Naive B cell (primary cell): ENCODE measurements at places on chromosomes 2 and 18. TPM values are rescaled to one million over a fixed set of nuclear protein-coding genes. Genes with fewer than 3 reads are reported as not detected.

PROM2 gene
- not detected for polyA plus RNA-seq

DRC1 gene
- not detected for polyA plus RNA-seq

GKN1 gene
- polyA plus RNA-seq = not detected

GALNT5 gene
- not detected for polyA plus RNA-seq

THSD7B gene
- not detected for polyA plus RNA-seq

CNOT9 gene
- polyA plus RNA-seq = 16.3 TPM

DNA sequence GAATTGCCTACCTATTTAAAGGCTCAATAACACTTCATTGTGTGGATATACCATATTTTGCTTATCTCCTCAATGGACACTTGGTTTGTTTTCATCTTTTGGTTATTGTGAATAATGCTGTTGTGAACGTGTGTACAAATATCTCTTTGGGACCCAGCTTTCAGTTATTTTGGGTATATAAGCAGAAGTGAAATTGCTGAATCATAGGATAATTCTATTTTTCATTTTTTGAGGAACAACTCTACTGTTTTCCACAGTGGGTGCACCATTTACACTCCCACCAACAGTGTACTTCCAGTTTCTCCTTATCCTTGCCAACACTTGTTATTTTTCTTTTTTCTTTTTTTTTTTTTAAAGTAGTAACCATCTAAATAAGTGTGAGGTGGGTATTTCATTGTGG is 29.0 kb downstream of the PTPN4 start:
- peaks cover 35% of the 10 kb centered on the region for H3K36me3 ChIP-seq
- H3K27ac ChIP-seq = no peak overlapping the region
- DNase-seq = no peak
- no peak overlapping the region for H3K4me3 ChIP-seq
- peaks cover 19% of the 10 kb centered on the region for H3K4me1 ChIP-seq

DNA sequence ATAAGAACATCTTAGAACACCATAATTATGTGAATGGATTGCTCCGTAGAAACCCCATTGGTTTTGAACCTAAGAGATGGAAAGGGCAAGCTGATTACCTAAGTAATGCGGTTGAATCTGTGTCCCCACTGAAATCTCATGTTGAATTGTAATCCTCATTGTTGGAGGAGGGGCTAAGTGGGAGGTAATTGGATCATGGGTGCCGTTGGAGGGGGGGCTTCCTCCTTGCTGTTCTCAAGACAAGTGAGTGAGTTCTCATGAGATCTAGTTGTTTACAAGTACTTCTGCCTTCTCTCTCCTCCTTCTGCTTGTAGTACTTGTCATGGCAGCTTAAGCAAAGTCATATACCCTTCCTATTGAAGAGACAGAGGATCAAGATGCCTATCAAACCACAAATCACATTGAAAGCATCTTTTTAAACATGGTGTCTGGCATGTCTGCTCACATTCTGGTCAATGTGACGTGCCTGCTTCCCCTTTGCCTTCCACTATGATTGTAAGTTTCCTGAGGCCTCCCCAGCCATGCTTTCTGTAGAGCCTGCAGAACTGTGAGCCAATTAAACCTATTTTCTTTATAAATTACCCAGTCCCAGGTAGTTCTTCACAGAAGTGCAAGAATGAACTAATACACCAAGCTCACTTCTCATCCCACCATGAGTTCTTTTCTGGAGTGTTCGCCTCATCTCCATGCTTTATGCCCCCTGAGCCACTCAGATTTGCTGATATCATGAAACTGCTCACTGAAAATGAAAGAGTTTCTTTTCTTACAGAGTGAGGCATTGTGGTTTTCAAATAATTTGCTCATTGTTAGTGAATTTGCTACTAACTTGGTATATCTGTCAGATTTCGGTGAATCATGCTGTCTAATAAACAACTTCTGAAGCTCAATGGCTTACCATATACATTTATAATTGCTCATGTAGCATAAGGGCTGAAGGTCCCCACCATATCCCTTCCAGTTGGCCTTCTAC is 23.6 kb downstream of the KCNE4 start:
- no peaks in the 10 kb centered on the region for H3K36me3 ChIP-seq
- H3K4me3 ChIP-seq = no peak overlapping the region
- no peak for DNase-seq
- H3K27me3 ChIP-seq = peaks cover 11% of the 10 kb centered on the region
- no peak overlapping the region for H3K27ac ChIP-seq

GRCh38 chr2:237904831-237905599 is 45.6 kb downstream of the RAMP1 start:
- H3K4me3 ChIP-seq = peak overlapping the region; percentile 55
- H3K27ac ChIP-seq = peak overlapping the region; percentile 96
- peak; percentile 65 for DNase-seq
- peaks cover 5% of the 10 kb centered on the region for H3K36me3 ChIP-seq
- H3K27me3 ChIP-seq = peaks cover 10% of the 10 kb centered on the region

DNA sequence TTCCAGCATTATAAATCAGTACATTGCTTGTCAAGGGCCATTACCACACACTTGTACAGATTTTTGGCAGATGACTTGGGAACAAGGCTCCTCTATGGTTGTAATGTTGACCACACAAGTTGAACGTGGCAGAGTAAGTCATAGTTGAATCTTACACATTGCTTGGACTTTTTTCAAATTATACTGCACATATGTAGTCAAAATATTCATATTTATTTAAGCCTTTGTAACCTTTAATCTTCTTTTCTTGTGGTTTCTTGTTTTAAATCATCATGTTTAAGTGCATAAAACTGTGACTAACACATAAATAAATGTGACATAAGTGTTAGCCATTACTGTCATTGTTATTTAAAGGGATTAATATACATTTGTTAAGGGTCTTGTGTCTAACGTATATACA is 52.1 kb upstream of the EPB41L5 start:
- H3K27me3 ChIP-seq = no peaks in the 10 kb centered on the region
- H3K4me1 ChIP-seq = no peaks in the 10 kb centered on the region
- H3K27ac ChIP-seq = no peak overlapping the region

GRCh38 chr2:37232131-37232933 is 874 bp downstream of the NDUFAF7 start:
- peaks cover 9% of the 10 kb centered on the region for H3K36me3 ChIP-seq
- H3K27me3 ChIP-seq = no peaks in the 10 kb centered on the region
- DNase-seq = no peak

GRCh38 chr2:11720752-11721151 is 25.7 kb upstream of the LPIN1 start:
- peaks cover 25% of the 10 kb centered on the region for H3K4me1 ChIP-seq
- H3K36me3 ChIP-seq = no peaks in the 10 kb centered on the region
- peaks cover 29% of the 10 kb centered on the region for H3K27me3 ChIP-seq
- H3K4me3 ChIP-seq = no peak overlapping the region
- DNase-seq = no peak

DNA sequence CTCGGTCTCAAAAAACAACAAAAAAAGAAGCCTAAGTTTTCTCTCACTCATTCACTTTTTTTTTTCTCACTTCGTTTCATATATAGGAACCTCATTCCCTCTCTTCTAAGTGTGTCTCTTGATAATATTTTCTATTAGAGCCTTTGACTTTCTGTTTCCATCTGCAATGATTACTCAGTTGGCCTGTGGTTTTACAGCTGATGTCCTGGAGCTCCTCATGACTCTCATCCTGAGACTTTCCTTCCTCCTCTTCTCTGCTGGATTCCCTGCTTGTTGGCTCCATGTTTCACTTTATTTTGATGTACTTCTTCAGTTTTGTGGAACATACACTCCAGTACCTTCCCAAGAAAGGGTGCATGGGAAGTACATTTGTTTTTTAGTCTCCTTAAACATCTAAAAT is 154.2 kb upstream of the GATA6 start:
- H3K36me3 ChIP-seq = peaks cover 11% of the 10 kb centered on the region
- no peak for DNase-seq
- H3K27me3 ChIP-seq = no peaks in the 10 kb centered on the region

- no peaks in the 10 kb centered on the region for H3K36me3 ChIP-seq
- no peak overlapping the region for H3K4me3 ChIP-seq
- H3K27me3 ChIP-seq = no peaks in the 10 kb centered on the region
- peaks cover 31% of the 10 kb centered on the region for H3K4me1 ChIP-seq
- H3K27ac ChIP-seq = peak overlapping the region; percentile 80
- peak; percentile 34 for DNase-seq
Observed at GRCh38 chr18:58525928-58526424, 102.9 kb downstream of the ALPK2 start.

DNA sequence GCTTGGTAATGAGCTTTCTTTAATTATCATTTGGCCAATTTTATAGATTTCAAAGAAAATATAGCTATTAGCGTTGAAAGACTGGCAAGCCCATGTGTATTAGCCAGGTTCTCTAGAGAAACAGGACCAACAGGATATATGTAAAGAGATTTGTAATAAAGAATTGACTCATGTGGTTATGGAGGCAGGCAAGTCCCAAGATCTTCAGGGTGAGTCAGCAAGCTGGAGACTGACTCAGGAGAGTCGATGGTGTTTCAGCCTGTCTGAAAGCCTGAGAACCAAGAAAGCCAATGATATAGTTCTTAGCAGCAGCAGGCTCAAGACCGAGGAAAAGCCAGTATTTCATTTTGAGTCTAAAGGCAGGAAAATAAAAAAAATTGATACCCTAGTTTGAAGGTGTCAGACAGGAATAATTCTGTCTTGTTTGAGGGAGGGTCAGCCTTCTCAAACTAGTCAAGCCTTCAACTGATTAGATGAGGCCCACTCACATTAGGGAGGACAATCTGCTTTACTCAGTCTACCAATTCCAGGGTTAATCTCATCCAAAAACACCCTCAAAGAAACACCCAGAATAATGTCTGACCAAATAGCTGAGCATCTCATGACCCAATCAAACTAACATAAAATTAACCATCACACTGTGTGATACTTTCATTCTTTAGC is 78.3 kb upstream of the CRIM1 start:
- H3K4me1 ChIP-seq = no peaks in the 10 kb centered on the region
- no peak for DNase-seq
- no peaks in the 10 kb centered on the region for H3K27me3 ChIP-seq
- no peak overlapping the region for H3K27ac ChIP-seq

DNA sequence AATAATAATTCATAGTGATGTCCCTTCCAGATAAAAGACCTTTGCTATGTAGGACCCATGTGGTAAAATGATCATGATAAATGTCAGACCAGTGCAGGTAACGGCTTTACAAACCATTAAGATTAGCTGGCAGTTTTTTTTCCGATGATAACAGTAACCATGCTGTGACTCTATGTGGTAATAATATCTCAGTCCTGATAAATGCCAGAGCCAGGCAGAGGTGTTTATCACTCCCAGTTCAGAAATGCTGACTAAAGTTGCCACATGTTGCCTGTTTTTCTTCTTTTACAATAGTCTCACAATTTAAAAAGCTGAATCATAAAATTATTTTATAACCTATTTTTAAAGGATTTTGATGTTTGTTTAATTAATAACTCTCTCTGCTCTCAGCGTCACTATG is 565.1 kb downstream of the ARHGAP15 start:
- no peak overlapping the region for H3K27ac ChIP-seq
- peaks cover 31% of the 10 kb centered on the region for H3K36me3 ChIP-seq
- H3K27me3 ChIP-seq = no peaks in the 10 kb centered on the region
- H3K4me1 ChIP-seq = peaks cover 6% of the 10 kb centered on the region
- DNase-seq = no peak

DNA sequence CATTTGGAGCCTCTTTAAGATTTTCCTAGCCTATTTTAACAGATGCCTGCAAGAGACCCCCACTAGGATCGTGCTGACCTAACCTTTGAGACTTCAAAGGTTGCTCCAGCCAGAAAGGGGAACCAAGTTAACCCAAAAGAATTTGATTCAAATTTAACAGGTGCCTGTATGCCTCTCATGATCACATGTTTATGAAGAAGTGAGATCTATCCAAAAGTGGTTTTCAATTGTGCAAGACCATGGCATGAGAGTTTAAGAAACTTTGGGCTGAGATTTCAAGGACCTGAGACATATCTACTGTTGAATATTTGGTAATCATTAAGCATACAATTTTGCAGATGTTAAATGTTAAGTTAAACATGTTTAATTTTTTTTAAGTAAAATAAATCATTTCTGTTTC is 1.3 kb upstream of the RSAD2 start:
- no peak overlapping the region for H3K27ac ChIP-seq
- H3K4me1 ChIP-seq = peaks cover 34% of the 10 kb centered on the region
- peaks cover 12% of the 10 kb centered on the region for H3K27me3 ChIP-seq
- no peak overlapping the region for H3K4me3 ChIP-seq
- no peak for DNase-seq

- H3K27ac ChIP-seq = no peak overlapping the region
- no peak overlapping the region for H3K4me3 ChIP-seq
- H3K36me3 ChIP-seq = no peaks in the 10 kb centered on the region
Observed at GRCh38 chr2:18243816-18244215, 316.6 kb downstream of the RDH14 start.

DNA sequence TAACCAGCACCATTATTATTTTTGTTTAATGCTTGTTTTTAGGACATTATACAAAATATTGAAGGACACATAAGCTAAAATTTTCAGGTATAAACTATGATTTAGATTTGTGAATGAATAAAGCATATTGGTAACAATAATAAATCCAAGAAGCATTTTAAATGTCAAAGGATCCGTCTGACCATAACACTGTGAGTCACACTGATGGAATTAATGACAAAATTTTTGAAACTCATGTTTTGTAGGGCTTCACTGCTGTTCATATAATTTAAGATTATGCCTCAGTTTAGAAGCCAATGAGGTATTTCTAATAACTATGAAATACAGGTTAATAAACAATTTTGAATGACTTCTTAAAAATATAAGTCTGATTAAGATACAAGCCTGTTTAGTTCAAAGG is 124.6 kb downstream of the TMEFF2 start:
- no peak overlapping the region for H3K4me3 ChIP-seq
- H3K27me3 ChIP-seq = no peaks in the 10 kb centered on the region
- no peak for DNase-seq
- H3K27ac ChIP-seq = no peak overlapping the region
- H3K4me1 ChIP-seq = no peaks in the 10 kb centered on the region
- H3K36me3 ChIP-seq = no peaks in the 10 kb centered on the region

GRCh38 chr2:241770185-241770935 is 6.3 kb upstream of the GAL3ST2 start:
- H3K27ac ChIP-seq = no peak overlapping the region
- H3K4me3 ChIP-seq = no peak overlapping the region
- H3K27me3 ChIP-seq = peaks cover 6% of the 10 kb centered on the region
- peaks cover 10% of the 10 kb centered on the region for H3K4me1 ChIP-seq
